Stimulated activated CD8-positive, alpha-beta memory T cell treated with anti-CD3 and anti-CD28 coated beads, Interleukin-2, amount 100 ng/mL, for 48 hours (primary cell): ENCODE measurements at places on chromosomes 7 and 10.

DNA sequence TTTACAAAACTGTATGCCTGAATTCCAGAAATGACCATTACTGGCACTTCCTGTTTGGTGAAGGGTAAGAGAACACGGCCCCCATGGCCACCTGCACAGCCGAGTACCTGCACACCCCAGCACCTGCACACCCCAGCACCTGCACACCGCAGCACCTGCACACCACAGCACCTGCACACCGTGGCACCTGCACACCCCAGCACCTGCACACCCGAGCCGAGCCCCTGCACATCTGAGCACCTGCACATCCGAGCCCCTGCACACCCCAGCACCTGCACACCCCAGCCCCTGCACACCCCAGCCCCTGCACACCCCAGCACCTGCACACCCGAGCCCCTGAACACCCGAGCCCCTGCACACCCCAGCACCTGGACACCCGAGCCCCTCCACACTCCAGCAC lies 243.5 kb downstream of the DNAJB6 start:
- DNase-seq, result no peak

GRCh38 chr7:1043552-1044188 lies 676 bp upstream of the GPR146 start:
- DNase-seq, result no peak

- no peak for DNase-seq
Observed at GRCh38 chr10:97888641-97889262, 39.1 kb downstream of the GOLGA7B start.

DNA sequence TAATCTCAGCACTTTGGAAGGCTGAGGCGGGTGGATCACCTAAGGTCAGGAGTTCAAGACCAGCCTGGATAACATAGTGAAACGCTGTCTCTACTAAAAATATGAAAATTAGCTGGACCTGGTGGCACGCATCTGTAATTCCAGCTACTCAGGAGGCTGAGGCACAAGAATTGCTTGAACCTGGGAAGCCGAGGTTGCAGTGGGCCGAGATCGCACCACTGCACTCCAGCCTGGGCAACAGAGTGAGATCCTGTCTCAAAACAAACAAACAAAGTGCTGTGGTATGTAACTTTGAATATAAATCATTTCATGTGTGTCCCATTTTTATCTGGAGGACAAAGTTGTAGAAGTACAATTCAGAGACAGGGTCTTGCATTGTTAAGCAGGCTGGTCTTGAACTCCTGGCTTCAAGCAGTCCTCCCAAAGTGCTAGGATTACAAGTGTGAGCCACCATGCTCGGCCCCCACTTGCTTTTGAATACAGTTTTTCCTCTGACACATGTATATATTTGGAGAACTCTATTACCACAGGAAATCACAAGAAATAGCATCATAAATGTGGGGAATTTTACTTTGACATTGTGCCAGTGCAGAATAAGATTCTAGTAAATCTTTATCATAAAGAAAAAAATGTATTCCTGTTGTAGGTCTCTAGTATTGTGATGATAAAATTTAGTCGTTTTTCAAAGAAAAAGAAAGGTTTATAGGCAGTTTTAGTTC lies 32.6 kb downstream of the PTPN12 start:
- DNase-seq, result no peak

DNA sequence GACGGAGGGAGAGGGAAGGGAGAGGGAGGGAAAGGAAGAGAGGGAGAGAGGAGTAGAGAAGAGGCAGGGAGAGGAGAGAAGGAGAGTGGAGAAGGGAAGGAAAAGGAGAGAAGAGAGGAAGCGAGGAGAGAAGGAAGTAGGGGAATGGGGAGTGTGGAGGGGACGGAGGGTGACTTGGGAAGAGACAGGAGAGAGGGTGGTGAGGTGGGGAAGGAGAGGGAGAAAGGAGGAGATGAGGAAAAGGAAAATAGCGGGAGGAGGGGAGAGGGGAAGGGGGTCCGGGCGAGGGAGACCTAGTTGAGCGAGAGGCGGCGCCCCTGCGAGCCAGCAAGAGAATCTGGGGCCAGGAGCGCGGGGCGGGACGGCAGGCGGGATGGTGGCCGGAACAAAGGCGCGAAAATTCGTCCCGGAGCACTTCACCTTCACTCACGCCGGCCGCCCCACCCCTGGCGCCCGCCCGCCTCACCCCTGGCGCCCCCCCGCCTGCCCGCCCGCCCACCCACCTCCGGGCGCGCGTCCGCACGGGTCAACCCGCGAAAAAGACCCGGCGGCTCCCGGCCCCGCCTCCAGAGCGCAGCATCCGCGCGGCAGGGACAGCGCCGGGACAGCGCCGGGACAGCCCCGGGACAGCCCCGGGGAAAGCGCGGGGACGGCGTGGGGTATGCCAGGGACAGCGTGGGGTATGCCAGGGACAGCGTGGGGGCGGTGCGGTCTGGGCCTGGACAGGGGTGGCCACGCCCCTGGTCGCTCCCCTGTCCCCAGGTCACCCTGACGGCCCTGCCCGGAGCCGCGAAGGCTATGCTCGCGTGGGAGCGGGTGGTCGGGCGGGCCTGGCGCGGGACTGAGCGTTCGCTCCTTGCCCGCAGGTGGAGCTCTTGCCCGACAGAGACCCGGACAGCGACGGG lies 4.2 kb downstream of the VSTM2A start:
- no peak for DNase-seq
